AML-193 (cell line): ENCODE measurements at places on chromosomes 4 and X.

DNA sequence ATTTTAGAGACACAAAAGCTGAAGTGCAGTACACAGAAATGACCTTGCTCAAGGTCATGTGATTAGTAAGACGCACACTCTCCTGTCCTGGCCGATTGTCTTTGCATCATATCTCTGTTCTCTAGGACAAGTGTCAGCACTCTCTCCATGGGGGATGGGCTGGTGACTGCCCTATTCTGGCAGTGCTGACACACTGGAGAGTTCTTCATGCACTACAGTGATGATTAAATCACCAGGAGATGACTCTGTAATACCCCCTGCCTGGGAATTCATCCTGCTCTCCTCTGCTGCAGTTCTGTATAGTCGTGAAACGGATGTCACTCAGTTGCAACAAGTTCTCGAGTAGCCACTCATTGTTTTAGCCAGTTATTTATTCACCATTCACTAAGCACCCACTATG is 5.3 kb upstream of the SHISA3 start:
- no peak for DNase-seq

DNA sequence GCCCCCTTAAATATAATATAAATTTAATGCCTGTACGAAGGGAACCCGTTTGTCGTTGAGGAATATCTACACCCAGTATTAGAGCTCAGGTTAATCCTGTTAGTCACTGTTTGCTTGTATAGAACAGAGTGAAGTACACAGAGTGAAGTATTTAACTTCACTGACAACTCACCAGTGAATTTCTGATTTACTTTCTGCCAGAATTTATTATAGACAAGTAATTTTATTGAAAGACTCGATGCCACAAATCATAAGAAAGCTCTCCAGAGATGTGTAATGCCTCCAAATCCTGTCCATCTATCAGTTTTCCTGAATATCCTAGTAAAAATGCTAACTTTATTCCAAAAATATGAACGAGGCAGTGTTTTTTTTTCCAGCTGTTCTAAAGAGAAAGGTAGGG is 1.6 kb downstream of the GAB1 start:
- DNase-seq = no peak

DNA sequence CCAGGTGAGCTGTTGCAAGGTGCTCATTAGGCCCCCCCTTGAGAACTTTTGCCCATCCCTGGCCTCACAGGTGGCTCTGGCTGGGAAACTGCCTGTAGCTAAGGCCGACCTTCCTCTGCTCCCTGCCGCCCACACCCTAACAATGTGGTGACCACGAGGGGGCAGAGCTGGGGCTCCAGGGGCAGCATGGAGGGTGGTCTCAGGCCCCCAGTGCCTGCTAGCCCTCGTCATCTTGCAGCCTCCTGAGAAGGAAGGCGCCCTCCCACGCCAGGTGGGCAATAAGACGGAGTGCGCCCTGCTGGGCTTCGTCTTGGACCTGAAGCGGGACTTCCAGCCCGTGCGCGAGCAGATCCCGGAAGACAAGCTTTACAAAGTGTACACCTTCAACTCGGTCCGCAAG is 32.4 kb downstream of the ATP2B3 start:
- no peak for DNase-seq

- no peak for DNase-seq
Observed at GRCh38 chr4:154998284-154998683, 210.2 kb upstream of the NPY2R start.

- DNase-seq = no peak
Observed at GRCh38 chr4:3347871-3348270, 55.0 kb downstream of the RGS12 start.

DNA sequence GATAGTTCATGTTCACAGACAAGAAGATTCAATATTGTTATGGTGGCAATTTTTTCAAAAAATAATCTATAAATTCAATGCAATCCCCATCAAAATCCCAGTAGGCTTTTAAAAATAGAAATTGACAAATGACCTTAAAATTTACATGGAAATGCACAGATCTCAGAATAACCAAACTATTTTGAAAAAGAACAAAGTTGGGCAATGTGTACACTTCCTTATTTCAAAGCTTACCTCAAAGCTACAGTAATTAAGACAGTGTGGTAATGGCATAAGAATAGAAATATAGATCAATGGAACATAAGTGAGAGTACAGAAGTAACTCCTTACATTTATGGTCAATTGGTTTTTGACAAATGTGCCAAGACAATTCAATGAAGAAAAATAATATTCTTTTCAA is 39.0 kb downstream of the FRMD7 start:
- DNase-seq = peak; percentile 32

DNA sequence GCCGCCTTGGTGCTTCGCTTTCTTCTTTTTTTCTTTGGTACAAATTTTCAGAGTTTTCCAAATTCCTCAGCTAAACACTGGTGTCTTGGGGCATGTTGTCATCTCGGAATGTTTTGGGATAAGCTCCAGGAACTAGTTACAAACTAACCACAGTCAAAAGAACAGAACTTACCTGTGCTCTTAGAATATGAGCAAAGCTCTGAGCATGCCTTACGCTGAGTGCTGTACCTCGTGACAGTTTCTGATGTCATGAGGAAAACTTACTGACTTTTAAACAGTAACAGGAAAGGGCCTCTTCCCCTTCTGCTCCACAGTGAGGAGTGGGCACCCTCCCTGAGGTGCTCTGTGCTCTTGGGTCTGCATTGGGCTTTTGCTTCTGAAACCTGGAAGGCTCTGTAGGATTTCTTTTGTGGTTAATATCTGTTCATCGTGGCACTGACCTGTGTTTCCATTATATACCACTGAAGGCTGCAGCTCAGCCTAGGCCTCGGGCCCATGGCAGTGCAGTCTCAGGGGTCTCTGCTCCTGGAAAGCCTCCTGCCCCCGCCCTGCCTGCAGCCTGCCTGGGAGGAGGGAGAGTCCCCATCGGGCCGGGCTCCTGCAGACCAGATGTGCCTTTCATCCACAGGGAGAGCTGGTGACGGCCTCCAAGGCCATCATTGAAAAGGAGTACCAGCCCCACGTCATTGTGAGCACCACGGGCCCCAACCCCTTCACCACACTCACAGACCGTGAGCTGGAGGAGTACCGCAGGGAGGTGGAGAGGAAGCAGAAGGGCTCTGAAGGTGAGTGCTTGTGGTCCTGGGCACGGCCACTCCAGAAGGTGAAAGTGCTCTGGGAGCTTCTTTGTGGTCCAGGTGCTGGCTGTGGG is 48.7 kb downstream of the NOP14 start:
- no peak for DNase-seq

GRCh38 chr4:131551306-131551705 is 1597.8 kb upstream of the PCDH10 start:
- DNase-seq = no peak

- no peak for DNase-seq
Observed at GRCh38 chrX:22237479-22237878, 35.2 kb upstream of the CBLL2 start.
